ENCODE measurements at places on chromosomes 2 and 18.

- no peak for DNase-seq
Measured at GRCh38 chr2:105379741-105380186, 19.1 kb downstream of the FHL2 start.

- DNase-seq = no peak
Measured at GRCh38 chr2:24704692-24705091, 88.5 kb downstream of the PTRHD1 start.

- no peak for DNase-seq
Measured at GRCh38 chr2:85905891-85906290, 17.1 kb upstream of the ST3GAL5 start.

DNA sequence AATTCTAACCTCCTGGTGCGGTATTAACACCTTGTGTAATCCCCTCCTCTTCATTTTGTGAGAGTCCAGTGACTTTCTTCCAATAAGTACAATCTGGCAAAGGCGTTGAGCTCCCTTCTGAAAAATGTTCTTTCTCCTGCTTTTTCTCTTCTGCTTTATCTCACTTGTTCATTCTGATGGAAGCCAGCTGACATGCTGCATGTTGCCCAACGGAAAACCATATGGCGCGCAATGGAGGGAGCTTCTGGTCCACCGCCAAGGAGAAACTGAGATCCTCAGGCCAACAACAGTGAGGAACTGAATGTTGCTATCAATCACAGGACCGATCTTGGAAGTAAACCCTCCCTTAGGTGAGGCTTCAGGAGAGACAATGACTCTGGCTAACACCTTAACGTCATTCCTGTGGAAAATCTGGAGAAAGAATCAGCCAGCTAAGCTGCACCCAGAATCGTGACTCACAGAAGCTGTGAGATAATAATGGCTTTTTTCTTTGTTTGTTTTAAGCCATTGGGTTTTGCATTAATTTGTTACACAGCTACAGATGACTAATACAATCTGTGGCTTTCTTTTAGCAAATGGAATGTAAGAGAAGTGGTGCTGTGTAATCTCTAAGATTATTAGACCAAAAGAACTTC lies 1323.9 kb upstream of the DDX18 start:
- DNase-seq = no peak

- DNase-seq = no peak
Measured at GRCh38 chr2:212549941-212550340, 11.3 kb upstream of the ERBB4 start.

- DNase-seq = no peak
Measured at GRCh38 chr2:58865436-58865835, 624.3 kb upstream of the FANCL start.

- DNase-seq = no peak
Measured at GRCh38 chr18:9647496-9648323, 33.4 kb upstream of the PPP4R1 start.
